ENCODE measurements at places on chromosomes 13 and 19.

GRCh38 chr13:97108530-97108900 lies 113.6 kb upstream of the MBNL2 start:
- DNase-seq: peak; percentile 67

DNA sequence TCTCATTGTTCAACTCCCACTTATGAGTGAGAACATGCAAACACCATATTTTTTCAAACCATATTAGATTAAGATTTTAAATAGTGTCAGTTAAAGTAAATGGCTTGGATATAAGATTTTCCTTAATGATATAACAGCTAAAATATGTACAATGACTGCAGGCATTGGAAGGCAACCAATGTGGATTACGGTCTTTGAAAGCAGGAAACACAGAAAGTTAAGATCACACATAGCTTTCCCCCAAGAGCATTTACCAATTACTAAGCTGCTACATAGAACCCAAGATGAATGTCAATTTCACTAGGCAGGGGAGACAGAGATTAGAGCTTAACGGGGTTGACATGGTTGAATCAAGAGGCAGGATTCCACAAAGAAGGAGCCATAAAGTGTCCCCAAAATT lies 173.2 kb upstream of the TRPC4 start:
- DNase-seq: no peak

- DNase-seq: no peak
Observed at GRCh38 chr19:48344892-48345291, 18.8 kb downstream of the TMEM143 start.

DNA sequence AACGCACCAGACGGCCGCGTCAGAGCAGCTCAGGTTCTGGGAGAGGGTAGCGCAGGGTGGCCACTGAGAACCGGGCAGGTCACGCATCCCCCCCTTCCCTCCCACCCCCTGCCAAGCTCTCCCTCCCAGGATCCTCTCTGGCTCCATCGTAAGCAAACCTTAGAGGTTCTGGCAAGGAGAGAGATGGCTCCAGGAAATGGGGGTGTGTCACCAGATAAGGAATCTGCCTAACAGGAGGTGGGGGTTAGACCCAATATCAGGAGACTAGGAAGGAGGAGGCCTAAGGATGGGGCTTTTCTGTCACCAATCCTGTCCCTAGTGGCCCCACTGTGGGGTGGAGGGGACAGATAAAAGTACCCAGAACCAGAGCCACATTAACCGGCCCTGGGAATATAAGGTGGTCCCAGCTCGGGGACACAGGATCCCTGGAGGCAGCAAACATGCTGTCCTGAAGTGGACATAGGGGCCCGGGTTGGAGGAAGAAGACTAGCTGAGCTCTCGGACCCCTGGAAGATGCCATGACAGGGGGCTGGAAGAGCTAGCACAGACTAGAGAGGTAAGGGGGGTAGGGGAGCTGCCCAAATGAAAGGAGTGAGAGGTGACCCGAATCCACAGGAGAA lies 1.9 kb downstream of the PPP1R12C start:
- no peak for DNase-seq

DNA sequence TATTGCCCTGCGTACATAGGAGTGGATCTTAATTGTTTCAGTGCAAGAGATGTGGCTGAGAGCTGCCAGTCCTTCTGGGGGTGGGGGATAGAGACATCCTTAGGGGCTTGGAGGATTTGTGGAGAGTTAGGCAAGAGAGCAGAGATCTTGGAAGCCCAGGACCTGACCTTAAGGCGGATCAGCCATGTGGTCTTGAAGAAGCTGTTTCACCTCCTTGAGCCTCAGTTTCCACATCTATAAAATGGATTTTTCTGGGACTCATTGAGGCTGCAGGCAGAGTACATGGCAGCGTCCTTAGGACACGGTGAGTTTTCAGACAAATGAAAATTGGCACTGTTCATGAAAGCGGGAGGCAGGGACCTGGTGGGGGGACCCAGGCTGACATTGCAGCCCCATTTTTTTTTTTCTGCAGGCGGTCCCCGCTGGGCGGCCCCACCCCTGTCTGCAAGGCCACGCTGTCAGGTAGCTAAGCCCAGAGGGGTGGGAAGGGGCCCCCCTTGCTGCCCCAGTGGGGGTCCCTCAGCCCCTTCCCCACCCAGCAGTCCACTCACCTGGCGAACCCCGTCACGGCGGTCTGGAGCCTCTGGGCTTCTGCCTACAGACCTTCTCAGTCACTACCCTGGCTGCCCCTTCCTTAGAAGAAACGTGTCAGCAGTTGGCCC lies 30.0 kb downstream of the PDE4A start:
- DNase-seq: no peak

GRCh38 chr13:23600100-23600499 lies 29.9 kb downstream of the TNFRSF19 start:
- no peak for DNase-seq

DNA sequence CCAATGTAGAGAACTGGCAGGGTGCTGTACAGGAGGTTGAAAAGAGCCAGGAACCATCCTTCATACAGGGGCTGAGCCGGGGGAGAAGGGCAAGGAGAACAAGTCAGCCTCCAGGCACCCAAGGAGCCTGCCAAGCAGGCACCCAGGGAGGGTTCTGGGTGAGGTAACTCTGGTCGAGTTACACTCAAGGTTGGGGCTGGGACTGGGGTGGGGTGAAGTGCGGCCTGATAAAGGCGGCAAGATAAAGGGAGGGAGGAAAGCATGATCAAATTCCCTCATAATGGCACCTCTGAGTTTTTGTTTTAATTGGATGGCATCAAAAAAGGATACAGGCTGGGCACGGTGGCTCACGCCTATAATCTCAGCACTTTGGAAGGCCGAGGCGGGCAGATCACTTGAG lies 25.0 kb downstream of the ATP8B3 start:
- DNase-seq: no peak

GRCh38 chr13:69389899-69390298 lies 717.7 kb upstream of the ATXN8OS start:
- no peak for DNase-seq

DNA sequence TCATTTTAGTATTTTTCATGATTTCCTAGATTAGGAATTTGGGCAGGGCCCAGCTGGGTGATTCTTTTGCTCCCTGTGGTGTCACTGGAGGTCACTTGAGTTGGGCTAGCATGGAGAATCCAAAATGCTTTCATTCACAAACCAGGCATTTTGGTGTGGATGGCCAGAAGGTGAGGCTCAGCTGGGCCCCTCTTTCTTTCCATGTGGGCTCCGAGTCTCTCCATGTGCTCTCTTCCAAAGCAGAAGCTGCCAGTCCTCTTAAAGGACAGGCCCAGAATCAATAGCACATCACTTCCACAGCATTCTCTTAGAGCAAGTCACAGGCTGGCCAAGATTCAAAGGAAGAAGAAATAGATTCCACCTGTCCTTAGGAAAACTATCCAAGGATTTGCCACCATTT lies 21.8 kb upstream of the IGLON5 start:
- DNase-seq: no peak

GRCh38 chr13:59356607-59357006 lies 807.1 kb downstream of the DIAPH3 start:
- DNase-seq: peak; percentile 25

- no peak for DNase-seq
Observed at GRCh38 chr13:35512271-35512920, 35.9 kb upstream of the MAB21L1 start.

DNA sequence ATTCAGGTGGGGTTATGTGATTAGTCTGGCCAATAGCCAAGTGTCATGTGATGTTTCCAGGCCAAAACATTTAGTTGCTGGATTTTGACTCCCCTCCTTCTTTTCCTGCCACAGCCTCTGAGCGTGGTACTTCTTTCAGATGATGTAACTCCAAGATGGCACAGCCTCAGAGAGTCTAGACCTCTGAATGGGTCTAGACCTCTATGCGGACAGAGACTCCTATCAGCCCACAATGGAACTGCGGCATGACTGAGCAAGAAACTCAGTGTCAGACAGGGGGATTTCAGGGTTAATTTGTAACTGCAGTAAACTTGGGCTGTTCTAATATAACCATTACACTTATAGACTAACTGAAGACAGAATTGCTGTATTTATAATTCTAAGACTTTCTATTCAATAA lies 42.6 kb upstream of the ZDHHC20 start:
- no peak for DNase-seq

DNA sequence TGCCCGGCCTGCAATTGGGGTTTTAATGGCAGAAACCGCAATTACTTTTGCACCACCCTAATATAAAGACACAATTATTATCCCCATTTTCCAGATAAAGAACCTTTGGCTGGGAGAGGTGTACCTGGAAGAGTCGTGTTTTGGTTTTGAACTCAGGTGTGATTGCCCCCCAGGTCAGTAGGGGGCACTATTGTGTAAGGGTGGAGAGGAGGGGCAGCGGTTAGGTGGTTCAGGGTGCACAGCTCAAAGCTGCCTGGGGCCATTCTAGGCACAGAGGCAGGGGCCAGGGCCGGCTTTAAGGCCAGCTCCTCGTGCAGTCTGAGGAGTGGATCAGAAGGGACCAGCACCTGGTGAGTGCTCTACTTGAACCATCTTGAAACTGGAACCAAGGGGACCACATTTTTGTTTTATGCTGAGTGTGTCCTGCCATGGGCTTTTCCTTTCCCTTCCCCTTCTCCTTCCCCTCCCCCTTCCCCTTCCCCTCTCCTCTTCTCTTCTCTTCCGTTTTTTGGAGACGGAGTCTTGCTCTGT lies 5.8 kb upstream of the FCGRT start:
- DNase-seq: peak; percentile 71

GRCh38 chr13:31334547-31334946 lies 134.8 kb downstream of the B3GLCT start:
- DNase-seq: no peak

Data from RPMI8226 (cell line).